ENCODE measurements at places on chromosomes 5 and 9. TPM values are rescaled to one million over a fixed set of nuclear protein-coding genes. Genes with fewer than 3 reads are reported as not detected.

The GOLM1 gene
- 75.5 TPM for total RNA-seq

The PCDHGA10 gene
- total RNA-seq: 12.0 TPM

DNA sequence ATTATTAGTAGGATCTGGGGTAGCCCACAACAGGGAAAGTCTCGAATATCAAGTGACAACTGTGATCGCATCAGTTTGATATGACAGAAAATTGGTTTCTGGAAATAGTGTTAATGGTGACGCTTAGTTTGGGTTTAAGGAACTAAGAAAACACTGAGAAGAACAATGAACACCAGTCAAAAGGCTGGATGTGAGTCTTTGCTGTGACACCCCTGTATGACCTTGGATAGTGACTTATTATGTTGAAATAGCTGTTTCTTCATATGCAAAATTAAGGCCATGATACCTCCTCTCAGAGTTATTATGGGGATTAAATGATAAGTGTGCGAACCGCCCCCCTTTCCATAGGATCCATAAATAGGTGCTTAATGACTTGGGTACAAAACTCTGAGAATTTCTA, 926 bp downstream of the DNAJC25 start:
- DNase-seq: no peak

DNA sequence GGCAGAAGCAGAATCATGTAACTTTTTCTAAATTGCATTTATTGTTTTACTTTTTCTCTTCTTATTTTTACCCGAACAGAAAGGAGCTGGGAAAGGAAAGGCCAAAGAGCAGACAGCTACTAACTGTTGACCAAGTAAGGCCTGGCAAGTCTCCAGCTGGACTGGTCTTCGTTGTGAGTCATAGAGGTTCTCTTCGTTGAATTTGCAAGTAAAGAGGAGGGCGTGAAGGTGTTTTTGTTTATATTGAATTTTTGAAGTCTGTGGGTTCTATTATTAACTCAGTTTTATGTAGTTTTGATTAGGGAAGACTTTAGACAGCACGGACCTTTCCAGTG, 416.5 kb upstream of the CCNH start:
- DNase-seq: no peak

DNA sequence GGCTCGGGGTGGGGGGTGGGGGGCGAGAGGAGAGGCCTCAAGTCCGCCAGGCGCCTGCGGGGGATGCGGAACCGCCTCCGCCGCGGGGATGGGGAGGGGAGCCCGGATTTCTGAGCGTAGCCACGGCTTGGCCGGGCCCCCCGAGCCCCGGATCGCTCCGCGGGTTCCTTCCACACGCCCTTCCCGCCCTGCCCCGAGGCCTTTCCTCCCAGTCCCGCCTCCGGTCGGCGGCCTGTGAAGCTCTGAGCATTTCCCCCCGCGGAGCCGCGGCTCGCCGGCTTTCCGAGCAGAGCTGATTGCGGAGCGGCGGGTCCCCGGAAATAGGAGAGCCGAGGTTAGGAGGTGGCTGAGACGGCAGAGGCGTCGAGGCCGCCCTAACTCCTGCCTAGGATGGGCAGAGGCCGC, 6.1 kb downstream of the IRX4 start:
- no peak for DNase-seq

DNA sequence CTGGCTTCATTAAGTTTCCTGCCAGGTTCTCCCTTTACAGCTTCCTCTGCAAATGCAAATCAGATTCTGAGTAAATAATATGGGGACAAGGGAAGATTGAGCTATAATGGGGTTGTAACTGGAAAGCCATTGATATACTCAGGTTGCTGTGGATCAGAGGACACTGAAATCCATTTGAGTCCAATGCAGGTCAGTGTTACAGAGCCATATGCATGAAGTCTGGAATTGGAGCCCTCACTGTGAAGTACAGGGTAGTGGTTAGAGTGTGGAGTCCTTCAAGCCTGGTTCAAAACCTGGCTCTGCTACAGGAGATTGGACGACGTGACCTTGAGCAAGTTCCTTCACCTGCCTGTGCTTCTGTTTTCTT, 48.7 kb downstream of the TIMD4 start:
- no peak for DNase-seq

GRCh38 chr9:25813478-25813877, 135.2 kb upstream of the TUSC1 start:
- no peak for DNase-seq

DNA sequence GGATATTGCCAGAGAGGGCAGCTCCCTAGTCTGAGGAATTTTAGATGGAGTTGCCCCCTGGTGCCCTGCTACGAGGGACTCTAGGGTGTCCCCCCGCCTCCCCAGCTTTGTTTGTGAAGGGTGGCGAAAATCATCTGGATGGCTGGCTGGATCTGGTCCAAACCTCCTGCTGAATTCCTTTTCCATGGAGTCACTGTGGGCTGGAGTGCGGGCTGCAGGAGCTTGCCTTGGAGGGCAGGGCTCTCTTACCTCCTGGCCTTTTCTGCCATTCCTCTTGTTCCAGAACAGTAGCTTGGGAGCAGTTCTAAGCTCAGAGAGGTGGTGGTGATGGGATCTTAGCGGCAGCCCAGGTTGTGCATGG, 2.1 kb downstream of the SYNPO start:
- DNase-seq: no peak

DNA sequence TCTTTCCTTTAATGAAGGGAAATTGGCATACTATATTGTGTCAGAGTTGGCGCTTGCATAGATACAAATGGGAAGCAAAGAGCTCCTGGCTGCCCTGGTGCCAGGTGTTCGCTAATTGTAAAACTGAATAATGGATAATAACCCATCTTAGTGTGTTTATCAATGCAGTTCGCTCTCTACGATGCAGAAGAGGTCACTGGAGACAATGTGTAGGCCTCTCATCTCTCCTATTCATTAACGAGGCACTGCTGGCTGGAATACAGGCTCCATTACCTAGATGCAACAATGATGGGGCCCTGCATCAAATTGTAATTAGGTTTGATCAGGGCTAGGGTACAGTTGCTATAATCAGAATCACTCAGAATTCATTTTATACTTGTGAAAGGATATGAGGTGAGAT, 171.0 kb downstream of the RMI1 start:
- DNase-seq: no peak

DNA sequence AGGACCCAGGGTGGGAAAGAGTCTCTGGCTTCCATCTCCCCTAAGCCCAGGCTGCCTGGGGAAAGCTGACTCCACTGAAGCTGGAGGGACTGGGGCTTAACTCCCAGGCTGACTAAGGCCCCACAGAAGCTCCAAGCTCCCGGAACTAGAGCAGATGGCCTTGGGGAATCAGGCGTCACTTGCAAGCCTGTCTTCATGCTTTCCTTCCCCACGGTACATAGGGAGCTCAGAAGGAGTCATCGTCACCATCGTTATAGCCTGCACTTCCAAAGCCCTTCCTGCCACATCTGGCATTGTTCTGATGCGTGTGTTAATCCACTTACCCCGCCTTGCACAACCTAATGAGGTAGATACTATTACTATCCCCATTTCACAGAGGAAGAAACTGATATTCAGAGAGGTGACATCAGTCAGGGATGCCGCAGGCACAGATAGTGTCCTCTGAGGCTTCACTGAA, 11.5 kb downstream of the AQP3 start:
- no peak for DNase-seq

Data from occipital lobe (tissue), 3 donors.